Stimulated activated CD8-positive, alpha-beta memory T cell treated with anti-CD3 and anti-CD28 coated beads, Interleukin-4, amount 100 ng/mL, for 48 hours (primary cell): ENCODE measurements at places on chromosomes 4 and X.

DNA sequence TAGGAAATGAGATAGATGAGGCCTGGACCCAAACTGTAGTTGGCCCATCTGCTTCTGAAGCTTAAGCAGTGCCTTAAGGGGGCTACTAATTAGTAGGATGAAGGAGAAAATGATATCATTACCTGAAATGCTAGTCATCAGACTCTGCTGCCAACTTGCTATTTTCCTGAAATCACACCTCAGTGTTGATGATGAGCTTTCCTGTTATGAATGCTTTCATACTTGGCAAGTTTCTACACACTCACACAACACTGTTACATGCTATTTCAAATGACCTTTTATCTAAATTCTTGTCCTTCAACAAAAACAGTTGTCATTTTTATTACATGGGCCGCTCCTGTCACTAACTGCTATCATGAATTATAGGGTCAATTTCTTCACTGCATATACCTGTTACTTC lies 416.0 kb downstream of the PRDM5 start:
- no peak for DNase-seq

- no peak for DNase-seq
Measured at GRCh38 chr4:7673121-7673520, 238.4 kb upstream of the PSAPL1 start.

DNA sequence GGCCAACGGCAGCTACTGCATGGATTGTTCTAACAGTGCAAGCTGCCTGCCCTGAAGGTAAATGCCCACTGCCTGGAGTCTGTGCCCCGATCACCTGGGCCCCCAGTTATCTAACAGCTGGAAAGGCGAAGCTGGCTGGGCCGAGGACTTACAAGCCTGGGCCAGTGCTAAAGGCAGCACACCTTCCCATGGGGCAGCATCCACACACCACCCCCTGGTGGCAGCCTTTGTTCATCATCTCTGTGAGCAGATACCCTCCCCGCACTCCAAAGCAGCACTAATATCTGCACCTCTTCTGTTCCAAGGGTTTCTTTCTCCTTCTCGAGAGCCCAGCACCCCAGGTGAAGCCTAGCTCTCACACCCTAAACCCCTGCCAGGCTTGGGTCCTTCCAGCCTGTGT lies 7.6 kb downstream of the SLC2A9 start:
- peak; percentile 72 for DNase-seq

GRCh38 chrX:57643698-57644097 lies 36.4 kb downstream of the NLRP2B start:
- no peak for DNase-seq

GRCh38 chr4:22634541-22635181 lies 58.1 kb upstream of the GBA3 start:
- no peak for DNase-seq

DNA sequence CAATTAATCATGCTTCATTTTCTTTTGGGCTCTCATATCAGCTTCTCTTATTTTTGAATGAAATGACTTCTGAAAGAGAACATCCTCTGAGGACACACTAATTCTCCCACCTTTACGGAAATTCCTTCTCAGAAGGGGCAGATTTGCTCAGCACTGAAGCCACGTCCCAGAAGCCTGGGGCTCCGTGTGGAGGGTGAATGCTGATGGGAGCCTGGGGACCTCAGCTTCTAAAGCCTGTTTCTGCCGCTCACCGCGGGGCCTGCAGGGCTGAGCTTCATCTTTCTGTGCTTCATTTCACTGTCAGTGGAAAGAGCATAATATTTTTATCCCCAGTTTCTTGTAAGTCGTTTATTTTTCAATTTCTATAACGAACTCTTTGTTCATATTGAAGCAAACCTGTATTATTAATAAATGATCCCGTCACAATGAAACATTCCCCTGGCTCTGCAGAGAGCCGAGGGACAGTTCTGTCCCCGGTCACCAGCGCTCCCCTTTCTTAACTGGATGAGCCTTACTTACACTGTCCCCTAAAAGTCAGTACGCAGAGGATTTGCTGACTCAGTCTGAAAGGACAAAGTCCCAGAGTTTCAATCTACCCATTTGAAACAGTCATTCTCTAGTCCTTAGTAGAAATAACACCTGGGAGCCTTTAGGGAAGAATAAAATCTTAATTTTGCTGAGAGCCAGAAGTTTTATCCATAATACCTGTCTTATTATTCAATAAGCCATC lies 364.6 kb upstream of the FAT1 start:
- DNase-seq = no peak

- no peak for DNase-seq
Measured at GRCh38 chrX:87621697-87622096, 104.1 kb downstream of the KLHL4 start.

DNA sequence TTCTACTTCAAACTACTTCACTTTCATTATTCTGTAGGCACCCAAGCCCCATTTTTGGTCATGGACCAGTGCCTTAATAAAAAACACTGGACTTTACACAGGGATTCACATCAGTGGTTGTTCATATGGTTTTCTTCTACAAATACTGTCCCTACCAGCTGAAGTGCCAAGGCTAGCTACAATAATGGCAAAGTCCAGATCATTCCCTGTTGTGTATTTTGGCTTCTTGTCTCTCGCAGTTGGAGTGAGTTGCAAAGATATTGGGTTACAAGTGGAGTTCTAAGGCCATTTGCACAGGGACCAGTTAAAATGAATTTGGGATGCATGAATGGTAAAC lies 16.7 kb upstream of the ANKRD17 start:
- no peak for DNase-seq

DNA sequence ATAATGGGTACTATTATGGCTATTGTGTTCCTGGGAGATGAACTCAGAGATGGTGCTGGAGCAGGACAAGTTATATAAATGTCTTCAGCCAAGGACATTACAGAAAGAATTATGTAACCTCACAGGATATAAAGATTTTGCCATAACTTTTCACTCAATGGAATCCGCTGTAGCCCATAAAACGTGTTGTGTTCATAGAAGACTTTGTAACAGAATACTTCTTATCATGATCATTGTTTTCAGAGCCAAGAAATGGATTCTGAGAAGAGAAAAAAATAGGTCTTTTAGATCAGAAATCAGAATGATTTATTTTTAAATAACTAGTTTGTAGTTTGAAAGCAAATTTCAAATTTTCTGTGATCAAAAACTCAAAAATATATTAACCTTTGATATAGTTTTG lies 441.0 kb upstream of the TENM3 start:
- DNase-seq = no peak

- no peak for DNase-seq
Measured at GRCh38 chrX:39144956-39145355, 343.7 kb downstream of the MID1IP1 start.

DNA sequence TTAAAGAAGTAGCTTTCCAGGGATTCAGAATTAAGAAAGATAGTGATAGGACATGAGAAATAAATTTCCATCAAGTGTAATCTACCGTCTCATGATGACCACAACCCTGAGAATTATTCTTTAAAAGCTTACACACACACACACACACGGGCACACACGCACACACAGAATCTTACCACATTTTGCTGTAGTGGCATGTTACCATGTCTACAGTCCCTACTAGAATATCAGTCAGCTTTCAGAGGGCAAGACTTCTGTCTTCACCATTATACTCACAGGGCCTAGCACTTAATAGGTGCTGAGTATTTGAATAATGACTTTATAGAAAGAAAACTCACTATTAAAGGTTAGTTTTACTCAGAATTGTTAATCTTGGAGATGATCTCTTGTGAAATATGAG lies 15.4 kb downstream of the CMC4 start:
- no peak for DNase-seq

DNA sequence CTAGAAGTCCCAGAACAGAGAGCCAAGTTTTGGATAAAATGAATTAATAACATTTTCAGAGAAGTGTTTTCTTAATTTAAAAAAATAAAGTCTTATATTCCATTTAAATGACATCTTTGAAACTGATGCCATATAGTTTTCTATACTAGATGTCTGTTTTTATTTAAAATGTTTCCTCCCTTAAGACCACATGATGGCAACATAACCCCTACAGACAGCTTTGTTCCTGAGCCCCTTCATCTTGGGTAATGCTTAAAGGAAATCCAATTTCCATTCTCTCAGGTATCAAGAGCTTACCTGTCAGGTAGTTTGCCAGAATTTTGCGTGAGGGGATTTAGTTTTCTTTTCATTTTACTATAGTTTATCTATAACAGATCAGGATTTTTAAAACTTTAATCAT lies 181.4 kb upstream of the UGT8 start:
- no peak for DNase-seq

- no peak for DNase-seq
Measured at GRCh38 chr4:41749631-41750039, 1.1 kb upstream of the PHOX2B start.

- DNase-seq = peak; percentile 66
Measured at GRCh38 chr4:54217642-54218495, 11.2 kb upstream of the PDGFRA start.

DNA sequence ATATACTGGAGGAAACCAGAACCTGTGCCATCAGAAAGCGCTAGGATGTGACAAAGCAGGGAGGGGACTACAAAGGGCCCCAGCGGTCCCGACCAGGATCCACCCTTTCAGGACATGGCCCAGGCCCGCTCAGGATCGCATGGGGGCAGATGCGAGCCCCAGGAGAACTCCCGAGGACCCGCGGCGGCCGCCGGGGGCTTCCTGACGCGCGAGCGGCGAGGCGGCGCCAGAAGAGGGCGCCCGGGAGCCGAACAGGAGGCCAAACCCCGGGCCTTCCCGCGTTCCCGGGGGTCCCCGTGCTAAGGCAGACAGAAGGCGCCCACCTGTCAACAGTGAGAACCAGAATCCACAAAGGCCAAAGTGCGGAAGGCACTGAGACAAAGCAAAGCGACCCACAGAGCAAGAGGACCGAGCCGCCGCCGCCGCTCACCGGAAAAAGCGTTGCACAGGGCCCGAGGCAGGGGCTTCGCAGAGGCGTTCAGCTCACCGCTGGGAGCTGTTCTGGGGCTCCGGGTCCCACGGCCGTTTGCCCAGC lies 7.3 kb upstream of the OPN1LW start:
- peak; percentile 76 for DNase-seq

DNA sequence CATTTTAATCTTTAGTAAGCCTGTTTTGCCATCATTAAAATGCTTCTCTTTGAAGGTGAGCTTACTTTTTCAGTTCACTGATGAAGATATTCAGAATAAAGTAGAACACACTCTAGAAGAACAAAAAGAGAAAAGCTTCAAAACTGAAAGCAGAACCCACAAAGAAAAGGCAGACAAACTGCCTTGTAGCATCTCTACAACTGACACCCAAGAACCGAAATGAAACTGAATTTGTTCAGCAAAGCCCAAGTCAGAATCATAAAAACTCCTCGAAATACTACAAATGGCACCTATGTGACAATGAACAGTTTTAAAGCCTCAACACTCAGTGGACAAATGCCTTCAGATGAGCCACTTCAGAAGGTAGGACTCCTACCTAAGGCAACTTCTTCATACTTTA lies 83.6 kb downstream of the MAML3 start:
- DNase-seq = no peak

DNA sequence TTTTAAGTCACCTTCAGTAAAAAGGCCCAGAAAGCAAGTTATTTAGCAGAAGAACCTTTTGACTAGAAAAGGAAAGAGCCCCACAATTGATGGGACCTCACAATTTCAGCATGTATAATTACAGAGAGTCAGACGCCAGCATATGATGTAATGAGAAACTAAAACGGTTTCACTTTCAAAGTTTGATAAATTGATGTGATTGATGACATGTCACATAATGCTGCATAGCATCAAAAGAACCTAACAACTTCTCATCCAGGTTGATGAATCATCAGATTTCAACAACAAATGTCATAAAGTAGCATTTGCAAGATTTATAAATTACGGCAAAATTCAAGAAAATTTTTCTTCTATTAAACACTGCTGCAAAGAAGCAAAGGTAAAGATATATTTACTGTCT lies 3.9 kb upstream of the GAR1 start:
- no peak for DNase-seq

GRCh38 chr4:83019794-83020494 lies 9.3 kb upstream of the LIN54 start:
- DNase-seq = no peak

- no peak for DNase-seq
Measured at GRCh38 chr4:153116291-153116680, 88.0 kb upstream of the TRIM2 start.

DNA sequence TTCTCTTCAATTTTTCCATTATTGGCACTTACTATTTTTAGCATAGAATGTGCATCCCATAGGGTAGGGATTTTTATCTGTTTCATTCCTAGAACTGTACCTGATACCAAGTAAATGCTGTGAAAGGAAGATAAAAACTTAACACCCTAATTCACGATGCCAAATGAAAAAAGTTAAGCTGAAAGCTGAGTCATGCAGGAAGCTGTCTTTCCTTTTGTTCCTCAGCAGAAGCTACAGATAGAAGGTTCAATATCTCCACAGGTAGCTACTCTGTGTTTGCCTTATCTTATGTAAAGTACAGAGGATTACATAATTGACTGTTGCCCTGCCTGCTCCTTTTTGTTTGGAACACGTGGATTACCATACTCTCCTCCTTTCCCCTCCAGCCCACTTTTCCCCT lies 77.0 kb downstream of the LRP2BP start:
- DNase-seq = no peak

DNA sequence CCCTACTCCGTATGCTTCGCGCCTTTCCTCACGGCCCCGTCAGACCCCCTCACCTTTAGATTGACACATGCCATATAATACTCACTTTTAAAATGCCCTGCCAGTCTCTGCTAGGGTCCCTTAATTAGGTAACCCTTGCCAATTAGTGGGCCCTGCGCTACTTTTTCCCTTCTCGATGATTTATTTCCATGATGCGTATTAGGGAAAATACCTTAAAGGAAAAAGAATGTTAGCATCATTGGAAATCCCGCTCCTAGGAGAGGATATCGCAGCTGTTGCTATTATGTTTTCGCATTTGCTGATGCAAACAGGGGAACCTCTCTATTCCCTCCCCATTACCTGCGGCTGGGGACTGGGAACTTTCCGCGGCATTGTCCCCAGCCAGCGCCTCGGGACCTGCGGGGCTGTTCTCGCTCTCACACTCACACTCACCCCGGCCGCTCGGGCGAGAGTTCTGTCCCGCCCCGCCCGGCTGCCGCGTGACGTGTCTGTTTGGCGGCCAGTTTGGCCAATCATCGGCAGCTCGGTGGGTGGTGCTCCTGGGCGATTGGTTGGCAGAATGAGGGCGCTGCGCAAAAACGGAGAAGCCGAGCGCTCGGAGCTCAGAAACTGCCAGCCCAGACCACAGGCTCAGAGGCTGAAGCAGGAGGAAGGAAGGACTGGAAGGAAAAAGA lies at the start of gene PCDH10:
PCDH10 (plus strand) TSS at position 605 of the 674 bp plus-strand sequence. CDS start 847 bp downstream, outside the sequence.
- peak; percentile 64 for DNase-seq

GRCh38 chr4:6750286-6751221 lies 32.0 kb upstream of the KIAA0232 start:
- DNase-seq = no peak

GRCh38 chrX:1576201-1576992 lies 15.0 kb upstream of the AKAP17A start:
- DNase-seq = peak; percentile 21
